ENCODE measurements at places on chromosomes 16 and 17. TPM values are rescaled to one million over a fixed set of nuclear protein-coding genes. Genes with fewer than 3 reads are reported as not detected.

TBC1D3I gene
- not detected for total RNA-seq

TMIGD1 gene
- total RNA-seq, result 157 TPM

- H3K4me3 ChIP-seq, result no peak overlapping the region
- H3K27me3 ChIP-seq, result no peaks in the 10 kb centered on the region
Observed at GRCh38 chr16:13038591-13038990, 137.2 kb downstream of the SHISA9 start.

GRCh38 chr17:45123930-45124796 is 8.2 kb downstream of the PLCD3 start:
- peak; percentile 82 for DNase-seq
- H3K27ac ChIP-seq, result peak overlapping the region; percentile 74
- H3K4me1 ChIP-seq, result peaks cover 55% of the 10 kb centered on the region
- H3K27me3 ChIP-seq, result no peaks in the 10 kb centered on the region

DNA sequence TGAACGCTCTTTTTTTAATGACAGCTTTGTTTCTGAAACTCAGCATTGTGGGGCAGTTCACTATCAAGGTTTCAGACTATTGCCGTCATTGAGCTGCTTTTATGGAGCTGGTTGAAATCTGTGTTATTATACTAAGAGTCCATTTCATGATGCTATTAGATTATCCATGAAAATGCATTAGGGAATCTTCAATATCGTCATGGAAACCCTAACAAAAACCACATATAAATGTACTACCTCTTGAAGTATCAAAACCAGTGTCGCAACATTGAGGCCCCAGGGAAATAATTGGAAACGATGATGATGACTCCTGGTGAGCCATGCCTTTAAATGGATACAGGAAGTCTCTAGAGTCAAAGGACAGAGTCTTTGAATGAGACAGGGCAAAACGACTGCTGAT is 231.6 kb upstream of the CPHXL start:
- no peak overlapping the region for H3K27ac ChIP-seq
- H3K4me1 ChIP-seq, result no peaks in the 10 kb centered on the region
- no peak for DNase-seq
- no peaks in the 10 kb centered on the region for H3K36me3 ChIP-seq
- H3K27me3 ChIP-seq, result no peaks in the 10 kb centered on the region

KRT20 gene
- 797 TPM for total RNA-seq

GRCh38 chr16:12416136-12416787 is 387.4 kb downstream of the CPPED1 start:
- no peaks in the 10 kb centered on the region for H3K36me3 ChIP-seq
- H3K27ac ChIP-seq, result no peak overlapping the region
- H3K4me1 ChIP-seq, result no peaks in the 10 kb centered on the region
- no peak overlapping the region for H3K4me3 ChIP-seq
- no peaks in the 10 kb centered on the region for H3K27me3 ChIP-seq

GRCh38 chr16:55073830-55074229 is 143.2 kb downstream of the IRX5 start:
- no peaks in the 10 kb centered on the region for H3K36me3 ChIP-seq
- no peak overlapping the region for H3K4me3 ChIP-seq
- no peak overlapping the region for H3K27ac ChIP-seq
- H3K4me1 ChIP-seq, result no peaks in the 10 kb centered on the region

DNA sequence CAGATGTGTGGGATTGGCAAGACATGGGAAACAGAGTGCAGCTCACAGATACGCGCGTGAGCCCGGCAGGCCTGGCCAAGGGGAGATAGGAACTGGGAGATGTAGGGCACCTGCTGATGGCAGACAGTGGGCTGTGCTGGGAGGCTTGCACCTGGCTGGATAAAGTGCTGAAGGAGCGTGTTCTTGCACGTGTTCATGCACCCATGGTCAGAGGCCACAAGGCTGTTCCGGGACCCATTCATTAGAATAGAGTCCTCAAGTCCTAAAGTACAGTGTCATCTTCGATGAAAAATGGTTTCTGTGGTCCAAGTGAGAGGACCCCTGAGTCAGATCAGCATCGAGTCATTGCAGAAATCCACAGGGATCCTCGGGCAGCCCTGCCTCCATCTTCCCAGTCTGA is 236.4 kb downstream of the CCDC182 start:
- no peaks in the 10 kb centered on the region for H3K4me1 ChIP-seq
- no peak overlapping the region for H3K4me3 ChIP-seq
- no peaks in the 10 kb centered on the region for H3K36me3 ChIP-seq
- H3K27me3 ChIP-seq, result no peaks in the 10 kb centered on the region
- DNase-seq, result no peak

KCNH6 gene
- 0.96 TPM for total RNA-seq

PDP2 gene
- 7.3 TPM for total RNA-seq

DNA sequence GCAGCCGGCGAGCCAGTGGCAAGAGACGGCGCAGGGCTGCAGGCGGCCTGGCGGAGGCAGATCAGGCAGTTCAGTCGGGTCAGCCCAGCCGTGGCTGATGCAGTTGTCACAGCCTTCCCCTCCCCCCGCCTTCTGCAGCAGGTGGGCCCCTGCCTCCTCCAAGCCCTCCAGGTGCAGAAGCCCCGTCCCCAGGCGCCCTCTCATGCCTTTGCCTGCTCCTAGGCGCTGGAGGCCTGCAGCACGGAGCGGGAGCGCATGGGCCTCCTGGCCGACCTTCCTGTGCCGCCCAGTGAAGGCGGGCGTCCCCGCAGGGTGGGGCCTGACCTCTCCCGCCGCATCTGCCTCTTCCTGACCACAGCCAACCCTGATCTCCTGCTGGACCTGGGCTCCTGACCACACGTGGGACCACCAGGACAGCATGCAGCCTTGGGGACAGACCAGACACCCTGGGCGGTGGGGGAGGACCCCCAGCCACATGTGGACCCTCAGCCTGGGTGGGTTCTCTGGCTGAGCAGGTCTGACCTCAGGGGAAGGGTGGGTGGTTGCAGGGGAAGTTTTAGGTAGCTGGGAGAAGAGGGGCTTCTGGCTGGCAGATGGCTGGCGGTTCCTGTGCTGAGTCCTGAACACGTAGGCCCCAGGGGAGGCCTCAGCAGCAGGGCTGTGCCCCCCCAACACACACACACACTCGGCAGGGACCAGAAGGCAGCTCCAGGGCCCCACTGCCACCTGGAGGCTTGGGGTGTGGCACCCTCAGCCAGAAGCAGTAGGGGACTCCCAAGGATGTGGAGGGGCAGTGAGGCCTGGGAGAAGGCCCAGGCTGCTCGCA is 3.1 kb upstream of the MRPS34 start:
- no peak overlapping the region for H3K27ac ChIP-seq
- H3K36me3 ChIP-seq, result no peaks in the 10 kb centered on the region
- peaks cover 38% of the 10 kb centered on the region for H3K4me1 ChIP-seq

DNA sequence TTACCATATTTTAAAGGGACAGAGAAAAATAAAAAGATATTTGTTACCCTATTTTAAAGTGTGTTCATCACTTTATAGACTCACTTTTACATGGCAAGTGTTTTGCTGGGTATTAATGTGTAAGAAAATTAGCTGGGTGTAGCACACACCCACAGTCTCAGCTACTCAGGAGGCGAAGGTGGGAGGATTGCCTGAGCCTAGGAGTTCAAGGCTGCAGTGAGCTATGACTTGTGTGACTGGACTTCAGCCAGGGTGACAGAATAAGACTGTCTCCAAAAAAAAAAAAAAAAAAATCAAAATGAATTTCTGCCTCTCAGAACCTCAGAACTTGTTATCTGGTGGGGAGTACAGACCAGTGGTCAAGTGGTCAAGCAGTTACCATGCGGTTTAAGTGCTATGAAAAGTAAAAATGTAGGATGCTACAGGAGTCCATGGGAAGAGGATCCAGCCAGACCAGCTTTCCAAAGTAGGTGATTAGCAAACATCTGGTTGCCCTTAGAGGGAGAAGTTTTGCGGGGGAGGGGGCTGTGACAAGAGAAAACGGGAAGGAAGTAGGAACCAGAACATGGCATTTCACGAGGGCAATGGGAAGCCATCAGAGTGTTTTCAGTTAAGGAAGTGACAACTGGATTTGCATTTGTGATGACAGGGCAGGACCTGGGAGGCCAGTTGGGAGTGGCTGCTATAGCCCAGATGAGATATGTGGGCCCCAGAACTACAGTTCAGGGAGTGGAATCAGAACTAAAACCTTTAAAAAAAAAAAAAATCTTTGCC is 13.9 kb downstream of the CNEP1R1 start:
- DNase-seq, result peak; percentile 60
- peak overlapping the region; percentile 73 for H3K27ac ChIP-seq
- peaks cover 15% of the 10 kb centered on the region for H3K4me1 ChIP-seq
- H3K27me3 ChIP-seq, result no peaks in the 10 kb centered on the region
- no peak overlapping the region for H3K4me3 ChIP-seq
- H3K36me3 ChIP-seq, result no peaks in the 10 kb centered on the region

- H3K27ac ChIP-seq, result peak within 1 kb of the TSS; percentile 82
- peak; percentile 63 for DNase-seq
- peaks cover 6% of the 10 kb centered on the region for H3K36me3 ChIP-seq
- peaks cover 33% of the 10 kb centered on the region for H3K4me1 ChIP-seq
Observed at GRCh38 chr16:569445-570254, at the start of gene PIGQ. PIGQ (plus strand) TSS chr16:569968; CDS start chr16:574075, 4,107 bp downstream.

DNA sequence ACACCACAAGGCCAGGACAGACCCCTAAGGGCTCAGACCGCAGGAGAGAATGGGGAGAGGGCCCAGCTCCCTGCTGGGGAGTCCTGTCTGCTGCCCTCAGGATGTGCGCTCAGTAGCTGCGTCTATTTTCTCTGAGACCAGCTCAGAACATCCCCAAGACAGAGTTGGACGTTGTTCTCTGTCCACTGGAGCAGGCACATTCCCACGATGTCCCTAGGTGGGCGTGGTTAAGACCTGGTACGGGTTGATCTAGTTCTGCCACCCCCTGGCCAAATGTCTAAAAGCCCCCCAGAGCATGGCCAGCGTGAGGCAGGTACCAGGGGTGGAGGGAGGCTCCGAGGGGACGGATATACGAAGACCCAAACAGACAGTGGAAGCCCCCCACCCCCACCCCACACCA is 842 bp upstream of the CALB2 start:
- H3K27me3 ChIP-seq, result peaks cover 32% of the 10 kb centered on the region
- no peak overlapping the region for H3K27ac ChIP-seq
- no peak for DNase-seq

DNA sequence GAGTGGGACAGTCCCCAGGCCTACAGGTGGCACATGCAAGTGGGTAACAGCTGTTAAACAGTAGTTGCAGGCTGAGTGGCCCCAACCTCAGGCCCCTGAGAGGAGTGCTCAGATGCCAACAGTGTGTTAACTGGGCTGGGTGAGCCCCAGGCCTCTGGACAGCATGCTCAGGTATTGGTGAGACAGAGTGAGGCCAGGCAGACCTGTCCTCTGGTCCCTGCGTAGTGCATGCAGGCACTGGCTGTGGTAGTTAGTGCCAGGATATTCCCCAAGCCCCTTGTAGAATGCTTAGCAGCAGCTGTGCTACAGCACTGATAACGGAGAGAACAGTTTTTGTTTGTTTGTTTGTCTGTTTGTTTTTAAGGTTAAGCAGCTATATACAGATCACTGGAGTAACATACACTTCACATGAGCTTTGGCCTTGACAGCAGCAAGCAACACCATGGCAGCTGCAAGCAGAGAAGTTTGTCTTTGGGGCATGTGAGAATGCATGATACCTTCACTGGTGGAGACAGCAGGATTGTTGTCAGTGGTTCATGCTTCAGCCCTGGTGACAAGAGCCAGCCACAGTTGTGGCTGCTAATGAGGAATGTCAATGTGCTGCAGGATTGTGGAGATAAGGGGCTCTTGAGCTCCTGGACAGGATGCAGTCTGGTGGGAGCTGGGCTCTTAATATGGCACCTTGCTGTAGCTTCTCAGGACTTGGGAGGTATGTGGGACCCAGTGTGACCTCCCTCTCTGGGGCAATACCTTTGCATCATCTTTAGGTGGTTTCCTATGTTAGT is 614.4 kb downstream of the CDH11 start:
- no peaks in the 10 kb centered on the region for H3K36me3 ChIP-seq
- H3K27ac ChIP-seq, result no peak overlapping the region
- no peak overlapping the region for H3K4me3 ChIP-seq
- no peak for DNase-seq
- H3K4me1 ChIP-seq, result no peaks in the 10 kb centered on the region

DNA sequence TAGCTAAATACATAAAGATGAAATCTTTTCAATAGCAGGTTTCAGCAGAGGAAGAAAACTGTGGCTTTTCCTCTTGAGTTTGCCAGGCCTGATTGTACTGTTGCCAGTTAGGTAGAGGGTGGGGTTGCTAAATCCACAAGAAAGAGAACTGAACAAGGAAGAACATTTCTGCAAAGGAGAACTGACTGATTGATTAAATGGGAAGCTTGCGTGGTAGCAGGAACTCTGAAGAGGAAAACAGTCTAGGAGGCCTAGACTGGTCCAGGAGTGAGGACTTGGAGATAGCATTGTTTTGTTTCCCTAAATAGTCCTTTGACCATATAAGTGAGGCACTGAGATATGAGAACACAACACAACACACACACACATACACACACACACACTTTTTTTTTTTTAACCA is 18.8 kb downstream of the LRRC36 start:
- no peak overlapping the region for H3K4me3 ChIP-seq
- H3K27me3 ChIP-seq, result no peaks in the 10 kb centered on the region
- H3K36me3 ChIP-seq, result no peaks in the 10 kb centered on the region
- DNase-seq, result peak; percentile 14
- peak overlapping the region; percentile 53 for H3K27ac ChIP-seq
- peaks cover 9% of the 10 kb centered on the region for H3K4me1 ChIP-seq

- no peak for DNase-seq
- no peak overlapping the region for H3K4me3 ChIP-seq
- no peaks in the 10 kb centered on the region for H3K27me3 ChIP-seq
- no peaks in the 10 kb centered on the region for H3K4me1 ChIP-seq
- H3K36me3 ChIP-seq, result no peaks in the 10 kb centered on the region
Observed at GRCh38 chr16:10862438-10862837, 14.6 kb upstream of the CIITA start.

DNA sequence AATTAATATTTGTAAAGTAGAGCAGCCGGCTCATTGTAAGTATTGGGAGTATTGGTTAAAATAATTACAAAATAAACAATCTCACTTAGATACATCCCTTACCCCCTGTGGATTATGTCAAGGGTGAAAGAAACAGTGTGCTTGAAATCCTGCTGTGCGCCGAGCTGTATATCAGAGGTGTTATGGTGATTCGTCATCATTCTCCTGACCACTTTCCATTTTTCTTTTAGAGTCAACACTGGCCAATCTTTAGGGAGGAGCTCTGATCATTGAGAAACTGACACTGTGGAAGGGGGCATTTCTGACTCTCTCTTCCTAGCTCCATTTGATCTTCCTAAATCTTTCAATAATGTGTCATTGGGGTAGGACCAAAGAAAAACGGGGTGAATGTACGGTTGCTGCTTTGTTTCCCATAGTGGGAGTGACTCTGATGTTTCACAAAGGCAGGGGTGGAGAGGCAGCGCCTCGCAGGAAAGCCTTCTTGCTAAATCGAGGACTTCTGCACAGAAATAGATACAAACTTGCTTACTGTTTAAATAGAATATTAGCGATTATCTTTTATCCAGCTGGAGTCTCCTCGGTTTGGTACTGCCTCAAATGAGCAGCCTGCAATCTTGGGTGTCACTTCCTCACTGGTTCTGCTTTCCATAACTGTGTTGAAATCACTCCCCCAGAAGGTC is 123.4 kb downstream of the PRKCB start:
- DNase-seq, result no peak
- H3K27me3 ChIP-seq, result no peaks in the 10 kb centered on the region
- no peak overlapping the region for H3K4me3 ChIP-seq
- no peaks in the 10 kb centered on the region for H3K36me3 ChIP-seq
- H3K4me1 ChIP-seq, result no peaks in the 10 kb centered on the region
- H3K27ac ChIP-seq, result no peak overlapping the region

TEKT1 gene
- not detected for total RNA-seq

GRCh38 chr16:83682116-83682867 is 125.5 kb upstream of the HSBP1 start:
- H3K36me3 ChIP-seq, result no peaks in the 10 kb centered on the region
- no peaks in the 10 kb centered on the region for H3K27me3 ChIP-seq
- H3K4me1 ChIP-seq, result no peaks in the 10 kb centered on the region

GRCh38 chr16:23072084-23072599 is 77.1 kb downstream of the USP31 start:
- no peak overlapping the region for H3K4me3 ChIP-seq
- H3K36me3 ChIP-seq, result peaks cover 10% of the 10 kb centered on the region
- peak overlapping the region; percentile 48 for H3K27ac ChIP-seq
- peaks cover 15% of the 10 kb centered on the region for H3K4me1 ChIP-seq
- DNase-seq, result peak; percentile 84

Data from transverse colon (tissue), 4 donors.